ENCODE measurements at places on chromosomes 3 and 15.

DNA sequence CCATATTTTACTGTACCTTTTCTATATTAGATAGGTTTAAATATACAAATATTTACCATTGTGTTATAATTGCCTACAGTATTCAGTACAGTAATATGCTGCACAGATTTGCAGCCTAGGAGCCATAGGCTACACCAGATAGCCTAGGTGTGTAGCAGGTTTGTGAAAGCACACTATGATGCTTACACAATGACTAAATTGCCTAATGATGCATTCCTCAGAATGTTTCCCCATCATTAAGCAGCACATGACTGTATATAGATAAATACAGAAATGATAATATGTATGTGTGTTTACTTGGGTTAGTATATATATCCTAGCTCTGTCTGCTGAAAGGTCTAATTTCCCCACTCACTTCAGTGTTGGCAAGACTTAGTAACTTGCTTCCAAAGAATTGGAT, 65.8 kb downstream of the MYL3 start:
- DNase-seq = no peak

GRCh38 chr15:81270781-81271491, 53.0 kb downstream of the STARD5 start:
- no peak for DNase-seq

DNA sequence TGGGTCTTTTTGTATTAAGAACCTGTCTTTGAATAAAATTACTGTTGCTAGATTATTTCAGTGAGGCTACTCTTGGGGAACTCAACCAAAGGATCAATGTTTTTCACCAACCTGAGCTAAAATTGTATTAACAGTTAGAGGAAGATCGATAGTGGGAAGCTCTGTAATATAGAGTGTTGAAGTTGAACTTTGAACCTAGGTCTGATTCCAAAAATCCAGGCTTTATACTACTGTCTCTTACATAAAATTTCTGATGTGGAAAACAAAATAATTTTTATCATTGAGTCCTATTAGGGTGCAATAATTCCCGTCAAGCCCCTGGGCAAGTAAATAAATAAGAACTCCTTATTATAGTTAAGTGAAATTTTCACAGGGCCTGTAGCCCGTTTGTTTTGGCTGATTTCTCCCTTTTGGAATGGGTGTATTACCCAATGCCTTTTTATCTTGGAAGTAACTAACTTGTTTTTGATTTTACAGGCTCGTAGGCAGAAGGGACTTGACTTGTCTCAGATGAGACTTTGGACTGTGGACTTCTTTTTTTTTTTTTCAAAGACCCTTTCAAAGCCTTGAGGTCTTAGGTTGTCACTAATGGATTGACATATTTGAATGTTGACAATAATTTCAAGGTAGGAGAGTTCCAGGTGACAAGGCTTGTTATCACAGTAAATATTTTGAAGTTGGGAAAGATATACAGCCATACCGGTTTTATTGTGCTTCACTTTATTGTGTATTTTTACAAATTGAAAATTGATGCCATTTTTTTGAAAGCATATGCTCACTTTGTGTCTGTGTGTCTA, 276.1 kb downstream of the NFKBIZ start:
- DNase-seq = no peak

- DNase-seq = no peak
Measured at GRCh38 chr3:163779396-163780344, 1298.6 kb downstream of the SI start.

DNA sequence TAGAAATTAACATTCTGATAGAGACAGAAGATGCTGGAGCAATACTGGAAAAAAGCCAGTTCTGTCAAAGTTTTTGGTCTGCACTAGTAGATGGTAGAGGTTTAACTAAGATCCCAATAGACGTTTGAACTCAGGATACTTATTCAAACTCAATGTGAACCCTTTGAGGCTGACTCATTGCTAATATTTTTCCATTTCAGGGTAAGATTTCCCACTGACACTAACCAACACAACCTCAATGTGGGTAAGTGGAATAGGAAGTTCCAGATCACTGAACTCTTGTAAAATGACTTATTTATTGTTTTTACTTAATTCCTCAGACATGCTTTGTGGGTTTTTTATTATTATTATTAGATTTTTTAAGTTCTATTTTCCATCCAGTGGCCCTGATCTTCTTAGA, 1024.8 kb downstream of the EPHA3 start:
- DNase-seq = no peak
